ENCODE measurements at places on chromosomes 6 and 20.

GRCh38 chr6:2221726-2222274 is 23.6 kb downstream of the GMDS start:
- no peak for DNase-seq

DNA sequence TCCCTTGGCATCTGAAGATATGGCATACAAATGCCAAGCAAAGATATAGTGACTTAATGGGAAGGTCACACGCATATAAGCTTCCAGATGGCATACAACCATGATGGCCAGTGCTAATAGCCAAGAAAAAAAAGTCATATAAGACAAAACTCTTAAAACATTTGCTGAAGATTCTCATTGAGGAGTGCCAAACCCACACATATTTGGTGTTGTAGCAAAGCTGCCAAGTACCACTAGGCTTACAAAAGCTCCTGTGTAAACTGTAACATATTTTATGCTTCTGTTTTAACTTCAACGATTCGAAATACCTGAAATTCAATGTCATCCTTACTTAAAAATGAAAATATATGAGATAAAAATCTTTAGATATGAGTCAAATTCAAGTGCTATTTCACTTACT is 123.0 kb downstream of the HMGCLL1 start:
- DNase-seq, result no peak

DNA sequence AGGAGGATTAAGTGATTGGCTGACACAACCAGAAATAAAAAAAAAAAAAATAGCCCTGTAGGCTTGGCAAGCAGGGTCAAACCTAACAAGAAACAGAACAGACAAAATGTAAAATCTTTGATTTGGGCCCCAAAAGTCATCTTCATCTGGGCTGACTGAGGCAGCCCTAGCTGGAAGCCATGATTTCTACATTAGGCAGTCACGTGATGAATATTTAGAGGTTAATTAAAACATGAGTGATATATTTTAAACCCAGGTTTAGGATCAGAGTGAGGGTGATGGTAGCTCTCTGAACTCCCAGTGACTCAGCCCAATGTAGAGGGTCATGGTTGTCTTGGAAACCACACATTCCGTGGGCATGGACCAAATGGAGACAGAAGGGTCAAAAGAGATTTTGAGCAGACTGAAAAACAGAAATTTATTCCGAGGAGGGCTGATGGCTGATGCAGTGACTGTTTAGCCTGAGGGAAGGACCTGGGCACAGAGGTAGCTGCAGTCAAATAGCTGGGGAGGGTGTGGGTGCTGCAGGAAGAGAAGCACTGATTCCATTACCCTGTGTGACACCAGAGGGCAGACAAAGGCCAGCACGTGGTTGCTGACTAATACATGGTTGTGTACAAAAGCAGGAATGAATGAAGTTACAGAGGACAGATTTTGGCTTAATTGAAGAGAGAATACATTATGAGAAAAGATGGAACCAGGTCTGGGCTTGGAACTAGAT is 573.1 kb upstream of the CHD6 start:
- no peak for DNase-seq

DNA sequence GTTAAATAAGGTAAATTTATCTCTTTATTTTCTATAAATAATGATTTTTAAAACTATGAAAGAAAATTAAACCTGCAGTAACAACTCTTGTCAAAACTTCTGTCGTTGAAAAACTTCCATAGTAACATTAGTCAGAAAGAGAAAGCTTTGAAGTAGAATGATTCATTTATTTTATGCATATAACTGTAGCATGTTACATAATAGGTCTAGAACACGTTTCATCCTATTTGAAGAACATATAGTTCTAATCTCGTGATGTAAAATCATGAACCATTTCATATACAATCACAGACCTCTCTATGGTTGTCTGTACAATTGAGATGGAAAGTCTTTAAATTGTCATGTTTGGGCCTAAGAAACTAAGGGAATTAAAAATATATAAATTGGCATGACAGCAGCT is 61.3 kb upstream of the MYLIP start:
- no peak for DNase-seq

DNA sequence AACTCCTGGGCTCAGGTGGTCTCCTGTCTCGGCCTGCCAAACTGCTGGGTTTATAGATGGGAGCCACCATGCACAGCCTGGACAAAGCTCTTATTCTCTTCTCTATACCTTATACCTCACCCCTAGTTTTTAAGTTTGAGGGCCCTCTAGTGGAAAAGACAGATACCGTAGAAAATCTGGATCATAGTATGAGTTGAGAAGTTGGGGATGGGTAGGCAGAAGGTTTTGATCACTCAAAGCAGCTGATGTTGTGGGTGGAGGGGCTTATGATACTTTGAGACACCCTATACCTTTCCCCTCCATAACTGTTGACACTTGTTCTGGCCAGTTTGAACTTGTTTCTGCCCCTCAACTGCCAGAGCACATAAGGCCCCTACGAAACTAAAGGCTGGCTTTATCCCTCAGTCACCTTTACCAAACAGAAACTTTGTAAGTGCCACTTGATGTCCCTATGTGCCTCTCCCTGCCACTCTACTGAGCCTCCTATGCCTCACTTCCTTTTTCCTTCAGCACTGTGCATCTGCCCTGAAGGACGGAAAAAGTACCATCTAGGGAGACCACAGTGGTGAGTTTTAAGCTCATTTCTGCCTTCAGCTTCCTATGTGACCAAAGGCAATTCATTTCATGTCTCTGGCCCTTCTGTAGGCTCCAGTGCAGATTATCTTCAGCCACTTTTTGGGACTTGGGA is 28.6 kb downstream of the RALY start:
- peak; percentile 21 for DNase-seq

GRCh38 chr6:29917857-29918256 is 24.5 kb upstream of the HLA-A start:
- DNase-seq, result no peak

GRCh38 chr6:138493413-138493812 is 5.9 kb downstream of the NHSL1 start:
- no peak for DNase-seq

GRCh38 chr6:108363889-108364313 is 69.0 kb downstream of the AFG1L start:
- no peak for DNase-seq

DNA sequence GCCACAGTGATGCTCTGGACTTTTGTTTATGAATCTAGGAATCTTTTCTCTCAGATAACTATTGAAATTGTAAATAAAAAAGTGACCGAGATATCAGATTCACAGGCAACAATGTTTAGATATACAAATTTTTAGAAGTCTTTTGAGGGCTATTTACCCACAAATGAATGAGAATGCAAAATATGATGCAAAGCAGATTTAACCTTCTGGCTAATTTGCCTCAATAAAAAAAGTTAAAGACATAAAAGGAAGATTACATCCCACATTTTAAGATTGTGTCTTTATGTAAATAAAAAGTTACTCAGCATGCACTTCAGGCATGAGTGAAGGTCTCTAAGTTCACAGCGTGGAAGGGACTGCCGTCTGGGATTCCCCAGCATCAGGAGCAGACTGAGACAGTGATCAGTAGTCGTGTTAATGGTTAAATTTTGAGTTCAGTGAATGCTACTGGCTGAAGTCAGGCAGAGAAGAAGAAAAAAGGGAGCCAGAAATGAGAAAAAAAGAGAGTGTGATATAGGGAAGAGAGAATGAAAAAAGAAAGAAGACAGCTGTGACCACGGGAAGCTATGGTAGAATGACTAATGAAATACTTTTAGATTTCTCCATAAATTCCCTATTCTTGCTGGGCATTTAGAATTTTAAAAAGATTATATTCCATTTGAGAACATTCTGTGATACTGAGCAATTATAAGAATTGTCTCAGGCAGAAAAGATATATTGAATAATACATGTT is 93.6 kb downstream of the MYB start:
- DNase-seq, result no peak

DNA sequence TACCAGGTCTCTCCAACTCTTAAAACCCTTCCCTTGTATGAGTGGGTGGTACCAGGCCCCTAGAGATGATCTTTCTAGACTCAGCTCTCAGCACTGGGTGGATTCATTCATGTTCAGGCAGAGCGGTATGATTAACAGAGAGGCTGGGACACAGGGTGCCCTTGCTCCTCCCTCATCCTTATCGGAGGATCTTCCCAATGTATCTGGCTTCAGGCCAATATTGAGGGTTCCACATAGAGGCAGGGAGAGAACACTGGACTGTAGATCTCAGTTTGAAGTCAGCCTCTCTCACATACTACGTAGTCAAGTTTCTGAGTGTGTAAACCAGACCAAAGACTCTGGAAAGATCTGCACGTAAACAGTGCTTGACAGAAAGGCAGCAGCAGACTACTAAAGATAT is 366.2 kb downstream of the DHX35 start:
- no peak for DNase-seq

GRCh38 chr20:38187517-38187916 is 22.4 kb upstream of the TGM2 start:
- no peak for DNase-seq

GRCh38 chr20:7272512-7272911 is 505.0 kb downstream of the BMP2 start:
- no peak for DNase-seq

GRCh38 chr20:23147647-23147963 is 61.5 kb upstream of the CD93 start:
- DNase-seq, result no peak

DNA sequence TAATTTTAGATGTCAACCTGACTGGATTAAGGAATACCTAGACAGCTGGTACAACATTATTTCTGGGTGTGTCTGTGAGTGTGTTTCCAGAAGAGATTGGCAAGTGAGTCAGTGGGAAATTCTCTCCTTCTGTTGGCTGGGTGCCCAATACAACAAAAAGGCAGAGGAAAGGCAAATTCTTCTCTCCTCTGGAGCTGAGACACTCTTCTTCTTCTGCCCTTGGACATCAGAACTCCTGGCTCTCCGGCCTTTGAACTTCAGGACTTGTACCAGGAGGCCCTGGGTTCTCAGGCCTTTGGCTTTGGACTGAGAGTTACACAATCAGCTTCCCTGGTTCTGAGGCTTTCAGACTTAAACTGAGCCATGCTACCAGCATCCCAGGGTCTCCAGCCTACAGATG is 7.8 kb upstream of the BTN3A1 start:
- no peak for DNase-seq

DNA sequence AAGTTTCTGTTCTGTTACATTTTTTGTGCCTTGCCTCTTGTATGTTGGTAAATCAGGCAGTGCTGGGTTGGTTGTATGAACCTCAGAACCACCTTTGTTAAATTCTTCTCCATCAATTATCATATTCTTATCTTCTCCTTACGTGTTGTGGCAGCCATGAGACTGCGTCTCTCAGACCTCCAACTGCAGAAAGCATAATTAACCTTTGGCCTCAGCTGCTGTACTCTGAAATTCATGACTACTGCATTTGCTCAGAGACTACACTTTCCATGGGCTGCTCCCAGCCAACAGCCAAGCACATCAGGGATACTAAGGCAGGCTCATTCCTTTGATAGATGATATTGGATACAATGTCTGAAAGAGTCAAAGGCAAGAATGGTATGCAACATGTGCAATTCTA is 15.1 kb upstream of the SNX3 start:
- DNase-seq, result no peak

- no peak for DNase-seq
Observed at GRCh38 chr6:158014505-158015187, 33.0 kb downstream of the SYNJ2 start.

DNA sequence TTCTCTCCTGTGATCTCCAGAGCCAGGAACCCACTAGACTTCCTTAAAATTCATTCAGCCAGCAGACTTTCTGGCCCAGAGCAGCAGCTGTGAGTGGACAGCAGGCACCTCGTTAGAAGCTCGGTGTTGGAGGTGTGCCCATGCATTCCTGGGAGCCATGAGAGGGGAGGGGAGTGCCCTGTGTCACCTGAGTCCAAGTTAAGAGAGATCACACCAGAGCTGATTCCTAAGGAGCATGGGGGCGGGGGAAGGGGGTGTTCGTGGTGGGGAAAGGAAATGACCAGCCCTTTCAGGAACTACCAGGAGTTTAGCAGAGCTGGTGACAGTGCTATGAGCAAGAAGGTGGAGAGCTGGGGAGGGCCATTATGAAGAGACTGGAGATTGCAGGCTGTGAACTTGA is 46.9 kb downstream of the GFRA4 start:
- no peak for DNase-seq

GRCh38 chr6:163775313-163775712 is 360.8 kb downstream of the QKI start:
- no peak for DNase-seq

GRCh38 chr20:63028461-63028921 is 21.7 kb upstream of the BHLHE23 start:
- no peak for DNase-seq

- DNase-seq, result peak; percentile 66
Observed at GRCh38 chr20:57388953-57389694, 2.1 kb upstream of the RBM38 start.

DNA sequence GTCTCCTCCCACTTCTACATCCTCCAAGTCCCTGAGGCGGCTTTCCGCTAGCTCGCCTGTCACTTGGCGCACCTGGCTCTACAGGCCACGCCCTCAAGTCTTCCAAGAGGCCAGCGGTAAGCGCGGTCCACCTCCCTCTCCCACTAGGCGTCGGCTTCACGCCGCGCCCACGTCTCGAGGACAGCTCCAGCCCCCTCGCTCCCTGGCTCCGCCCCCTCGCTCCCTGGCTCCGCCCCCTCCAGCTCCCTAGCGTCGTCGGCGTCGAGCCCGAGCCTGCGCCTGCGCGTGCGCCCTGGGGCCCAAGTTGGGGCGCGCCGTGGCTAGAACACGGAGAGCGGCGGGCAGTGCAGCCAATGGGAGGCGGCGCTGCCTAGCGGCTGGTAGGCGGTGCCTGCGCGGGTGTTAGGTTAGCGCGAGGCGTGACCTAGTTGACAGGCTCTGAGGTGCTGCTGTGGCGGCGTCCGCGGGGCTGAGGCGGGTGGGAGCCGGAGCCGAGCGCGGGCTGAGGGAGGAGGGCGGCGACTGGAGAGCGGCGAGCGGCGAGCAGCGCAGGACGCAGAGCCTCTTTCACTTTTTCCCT is at the start of gene MACROD2:
Gene MACROD2 (plus strand): TSS at position 431 of the 580 bp plus-strand sequence.
- no peak for DNase-seq

DNA sequence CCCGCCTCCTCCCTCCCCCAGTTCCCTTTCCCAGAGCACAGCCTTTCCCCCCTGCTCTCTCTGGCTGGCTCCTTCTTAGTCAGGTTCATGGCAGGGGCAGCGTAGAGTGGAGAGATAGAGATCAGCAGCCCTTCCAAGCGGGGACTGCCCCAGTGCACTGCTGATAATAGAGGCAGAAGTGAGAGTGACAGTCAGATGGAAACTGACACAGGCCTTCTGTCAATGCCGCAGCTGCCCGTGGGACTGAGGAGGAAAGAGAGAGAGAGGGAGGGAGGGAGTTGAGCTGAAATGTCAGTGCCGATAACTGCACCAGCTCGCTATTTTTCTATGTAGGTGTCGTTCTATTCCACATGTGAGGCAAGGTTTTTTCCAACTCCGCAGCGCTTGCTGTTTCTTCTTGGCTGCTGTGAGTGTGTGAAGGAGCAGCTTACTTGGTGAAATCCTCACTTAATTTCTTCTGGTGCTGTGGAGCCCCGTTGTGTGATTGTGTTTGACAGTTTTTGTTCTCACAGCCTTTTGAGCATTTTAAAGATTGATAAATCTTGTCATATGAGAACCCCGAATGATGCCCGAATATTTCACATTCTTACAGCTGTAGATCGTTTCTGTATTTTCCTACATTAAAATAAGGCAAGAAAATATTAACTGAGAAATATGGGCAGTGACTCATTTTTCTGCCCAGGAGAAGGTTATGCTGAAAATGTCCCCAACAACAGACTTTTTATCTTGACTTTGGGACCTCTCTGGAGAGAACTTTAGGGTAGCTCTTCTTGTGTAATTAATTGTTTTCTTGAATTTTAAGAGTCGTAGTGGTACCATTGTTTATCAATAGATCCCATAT is 386.4 kb upstream of the MMS22L start:
- no peak for DNase-seq

GRCh38 chr6:95551678-95552324 is 25.5 kb upstream of the MANEA start:
- DNase-seq, result no peak
